ENCODE measurements at places on chromosomes 6 and 20. TPM values are rescaled to one million over a fixed set of nuclear protein-coding genes. Genes with fewer than 3 reads are reported as not detected.

CTAGE9 gene
- not detected for total RNA-seq

MOXD1 gene
- 41.5 TPM for total RNA-seq

HINT3 gene
- 32.1 TPM for total RNA-seq

RBPJL gene
- not detected for total RNA-seq

NKAIN4 gene
- total RNA-seq, result not detected

KCNB1 gene
- 0.07 TPM for total RNA-seq

TAP2 gene
- 19.5 TPM for total RNA-seq
